ENCODE measurements at places on chromosomes 11 and 22. TPM values are rescaled to one million over a fixed set of nuclear protein-coding genes. Genes with fewer than 3 reads are reported as not detected.

The KRTAP5-6 gene
- not detected for total RNA-seq

The C11orf42 gene
- not detected for total RNA-seq

The CARD10 gene
- 20.4 TPM for total RNA-seq

The OR5M3 gene
- not detected for total RNA-seq

The CNGA4 gene
- 0.17 TPM for total RNA-seq

The ATG16L2 gene
- total RNA-seq = 3.4 TPM

The OR9Q1 gene
- not detected for total RNA-seq

The ZDHHC13 gene
- total RNA-seq = 37.6 TPM

The OR2AG2 gene
- not detected for total RNA-seq

The PDE2A gene
- total RNA-seq = 8.8 TPM

The CCDC81 gene
- 0.41 TPM for total RNA-seq

The F2 gene
- total RNA-seq = not detected

DNA sequence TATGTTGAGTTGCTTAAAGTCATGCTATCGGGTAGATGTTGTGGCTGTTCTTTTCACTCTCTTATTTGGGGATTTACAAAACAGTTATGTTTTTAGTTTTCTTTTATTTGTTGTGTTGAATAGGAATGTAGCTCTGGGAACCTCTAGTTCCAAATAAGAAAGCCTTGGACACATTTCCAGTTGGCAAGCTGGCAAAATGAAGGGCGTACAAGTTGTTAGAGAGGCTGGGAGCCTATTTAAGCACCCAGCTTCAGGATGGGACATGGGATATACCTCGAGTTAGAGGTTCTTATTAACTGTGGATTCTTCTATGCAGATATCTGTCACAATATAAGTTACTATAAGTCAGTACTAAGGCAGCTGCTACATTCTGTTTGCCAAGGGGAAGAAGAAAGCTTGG is 22.8 kb downstream of the PPARA start:
- no peak for DNase-seq

- no peak for DNase-seq
Observed at GRCh38 chr11:6926208-6927029, at the start of gene ZNF215. Gene ZNF215 (plus strand): TSS chr11:6926426. CDS start chr11:6932273, 5,847 bp downstream.

DNA sequence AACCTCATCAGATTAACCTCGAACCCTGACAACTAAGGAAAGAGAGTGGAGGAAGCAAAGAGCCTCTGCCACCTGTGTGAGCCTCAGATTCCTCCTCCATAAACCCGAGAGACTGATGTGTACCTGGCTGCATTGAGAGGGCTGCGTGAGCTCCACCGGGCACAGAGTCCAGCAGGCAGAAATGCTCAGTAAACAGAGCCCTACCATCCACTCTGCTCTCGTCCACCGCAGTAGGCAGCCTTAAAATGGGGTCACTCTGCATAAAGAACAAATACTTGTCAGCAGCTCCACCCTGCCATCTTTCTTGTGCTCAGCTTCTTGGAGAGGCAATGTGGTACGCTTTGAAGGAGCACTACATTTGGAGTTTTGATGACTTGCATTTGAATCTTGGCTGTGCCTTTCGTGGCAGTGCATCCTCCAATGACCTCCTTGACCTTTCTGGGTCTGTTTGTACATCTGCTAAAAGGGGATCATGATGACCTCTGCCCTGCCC is 43.0 kb upstream of the CD5 start:
- DNase-seq = no peak

DNA sequence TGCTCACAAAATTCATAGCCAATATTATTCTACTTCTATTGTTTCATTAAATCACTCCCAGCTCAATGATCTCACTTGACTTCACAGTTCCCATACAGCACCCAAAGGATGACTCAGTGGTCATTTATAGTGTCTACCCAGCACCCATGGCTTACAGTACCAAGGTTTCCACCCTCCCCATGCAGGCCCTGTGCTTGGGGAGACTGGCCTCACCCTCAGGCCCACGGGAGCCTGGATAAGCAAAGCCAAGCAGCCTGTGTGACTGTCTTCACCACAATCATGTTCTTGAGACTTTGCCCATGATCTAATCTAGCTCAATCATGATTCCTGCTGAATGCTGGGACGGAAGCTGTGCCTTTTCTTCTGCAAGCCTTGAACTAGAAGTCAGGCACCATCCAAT is 97.6 kb downstream of the SLC36A4 start:
- DNase-seq = no peak

DNA sequence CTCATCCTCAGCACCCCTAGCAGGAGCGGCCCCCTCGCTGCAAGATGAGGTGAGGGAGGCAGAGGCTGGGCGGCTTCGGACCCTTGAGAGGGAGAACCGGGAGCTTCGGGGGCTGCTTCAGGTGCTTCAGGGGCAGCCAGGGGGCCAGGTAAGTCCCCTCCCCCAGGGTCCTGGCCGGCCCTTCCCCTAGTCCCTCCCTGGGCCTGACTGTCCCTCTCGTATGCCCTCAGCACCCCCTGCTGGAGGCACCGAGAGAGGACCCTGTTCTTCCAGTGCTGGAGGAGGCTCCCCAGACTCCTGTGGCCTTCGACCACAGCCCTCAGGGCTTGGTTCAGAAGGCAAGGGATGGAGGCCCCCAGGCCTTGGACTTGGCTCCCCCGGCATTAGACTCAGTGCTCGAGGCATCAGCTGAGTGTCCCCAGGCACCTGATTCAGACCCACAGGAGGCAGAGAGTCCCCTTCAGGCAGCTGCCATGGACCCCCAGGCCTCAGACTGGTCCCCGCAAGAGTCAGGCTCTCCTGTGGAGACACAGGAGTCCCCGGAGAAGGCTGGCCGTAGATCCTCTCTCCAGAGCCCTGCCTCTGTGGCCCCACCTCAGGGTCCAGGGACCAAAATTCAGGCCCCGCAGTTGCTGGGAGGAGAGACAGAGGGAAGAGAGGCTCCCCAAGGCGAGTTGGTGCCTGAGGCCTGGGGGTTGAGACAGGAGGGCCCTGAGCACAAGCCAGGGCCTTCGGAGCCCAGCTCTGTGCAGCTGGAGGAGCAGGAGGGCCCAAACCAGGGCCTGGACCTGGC is 4.0 kb downstream of the CCDC88B start:
- no peak for DNase-seq

DNA sequence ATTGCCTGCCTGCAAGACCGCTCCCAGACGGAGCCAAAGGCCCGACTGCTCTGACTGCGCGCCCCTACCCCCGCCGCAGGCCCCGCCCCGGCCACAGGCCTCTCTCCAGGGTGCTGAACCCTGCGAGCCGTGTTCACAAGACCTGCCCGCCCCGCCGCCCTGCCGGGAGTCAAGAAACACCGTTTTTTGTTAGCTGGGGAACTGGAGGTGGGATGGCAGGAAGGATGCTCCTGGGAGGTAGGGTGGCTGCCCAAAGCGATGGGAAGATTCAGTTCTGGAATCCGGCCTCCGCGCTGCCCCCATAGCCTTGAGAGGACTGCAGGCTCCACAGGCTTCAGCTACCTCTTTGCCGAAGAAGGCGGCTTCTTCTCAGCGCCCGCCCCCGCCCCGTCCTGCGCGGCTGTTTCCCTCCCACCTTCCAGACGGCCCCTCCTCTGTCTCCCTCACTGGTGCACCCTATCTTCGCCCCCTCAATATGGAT is 2.7 kb upstream of the PDE2A start:
- DNase-seq = no peak

GRCh38 chr11:727859-728748 is 19.2 kb upstream of the TALDO1 start:
- DNase-seq = peak; percentile 98

GRCh38 chr11:1472180-1473005 is 14.2 kb downstream of the MOB2 start:
- DNase-seq = no peak

- DNase-seq = peak; percentile 83
Observed at GRCh38 chr22:35921777-35922176, 106.8 kb downstream of the RBFOX2 start.

- no peak for DNase-seq
Observed at GRCh38 chr22:49068861-49069500, 758.7 kb downstream of the BRD1 start.

DNA sequence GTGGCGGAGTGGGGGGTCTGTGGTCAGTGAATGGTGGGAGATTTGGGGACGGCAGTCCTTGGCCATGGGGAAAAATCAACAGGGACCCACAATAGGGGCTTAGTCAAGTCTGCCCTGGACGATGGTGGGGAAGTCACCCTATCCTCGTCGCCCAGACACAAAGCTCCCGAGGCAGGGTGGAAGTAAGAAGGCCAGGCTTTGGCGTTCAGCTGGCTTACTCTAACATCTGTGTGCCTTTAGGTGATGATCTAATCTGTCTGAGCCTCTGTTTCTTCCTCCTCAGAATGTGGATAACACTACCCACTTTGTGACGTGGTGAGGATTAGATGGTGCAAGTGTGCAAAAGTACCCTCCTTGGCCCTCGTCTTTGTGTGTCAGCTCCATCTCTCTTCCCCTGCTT is 192.2 kb downstream of the ST3GAL4 start:
- no peak for DNase-seq

GRCh38 chr11:134097166-134097565 is 28.3 kb downstream of the JAM3 start:
- no peak for DNase-seq

- no peak for DNase-seq
Observed at GRCh38 chr22:37628830-37629229, 10.6 kb upstream of the SH3BP1 start.

- DNase-seq = peak; percentile 48
Observed at GRCh38 chr11:117064275-117064674, 34.0 kb downstream of the SIK3 start.

GRCh38 chr11:5891216-5891800 is 1.7 kb upstream of the OR52E5 start:
- peak; percentile 8 for DNase-seq

DNA sequence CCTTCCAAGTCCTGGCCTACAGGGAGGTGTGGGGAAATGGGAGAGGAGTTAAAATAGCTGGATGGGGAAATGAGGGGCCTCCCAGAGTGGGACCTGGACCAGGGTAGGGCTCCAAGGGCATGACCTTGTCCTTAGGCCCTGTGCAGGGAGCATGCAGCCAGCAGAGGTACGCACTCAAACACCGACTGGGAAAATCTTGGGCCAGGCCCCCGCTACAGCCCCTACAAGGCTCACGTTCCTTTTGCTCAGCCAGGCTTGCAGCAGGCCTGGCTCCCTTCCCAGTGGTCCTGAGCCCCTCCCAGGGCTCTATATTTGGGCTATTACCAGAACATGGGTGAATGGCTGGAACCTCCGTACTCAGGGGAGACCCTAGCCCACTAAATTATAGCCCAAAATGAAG is 31.3 kb downstream of the LMO1 start:
- DNase-seq = no peak

DNA sequence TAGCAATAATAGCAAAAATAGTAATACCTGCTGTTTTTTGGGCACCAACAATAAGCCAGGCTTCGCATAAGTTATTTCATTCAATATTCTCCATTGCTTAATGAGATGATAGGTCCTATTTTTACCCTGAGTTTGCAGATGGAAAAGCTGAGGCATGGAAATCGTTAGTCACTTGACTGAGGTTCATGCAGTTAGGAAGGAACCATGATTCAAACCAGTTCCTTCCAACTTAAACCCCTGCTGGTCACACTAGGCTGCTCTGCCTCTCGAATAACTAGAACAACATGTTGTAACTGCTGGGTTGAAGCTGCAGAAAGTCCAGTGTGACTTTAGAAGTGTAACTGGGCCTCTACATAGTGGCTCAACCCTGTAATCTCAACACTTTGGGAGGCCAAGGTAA is 69.3 kb downstream of the SEZ6L start:
- no peak for DNase-seq

DNA sequence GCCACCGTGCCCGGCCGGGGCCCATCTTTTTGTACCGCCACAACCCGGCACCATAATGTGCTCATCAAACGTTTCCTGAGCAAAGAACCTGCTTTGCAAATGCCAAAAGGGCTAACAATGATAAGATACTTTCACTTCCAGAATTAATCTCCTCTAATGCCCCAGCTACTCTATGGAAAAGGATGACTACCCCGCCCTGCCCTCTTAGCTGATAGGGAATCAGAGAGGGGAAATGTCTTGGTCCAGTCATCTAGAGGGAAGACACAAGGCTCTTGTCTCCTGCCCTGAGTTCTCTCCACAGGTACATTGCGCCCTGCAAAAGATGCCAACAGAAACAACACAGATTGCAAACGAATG is 586 bp downstream of the TTLL1 start:
- peak; percentile 24 for DNase-seq

GRCh38 chr11:45107029-45107428 is 39.4 kb upstream of the PRDM11 start:
- DNase-seq = no peak
